ENCODE measurements at places on chromosomes 6 and 20. TPM values are rescaled to one million over a fixed set of nuclear protein-coding genes. Genes with fewer than 3 reads are reported as not detected.

GRCh38 chr6:134903448-134903847 is 46.5 kb downstream of the ALDH8A1 start:
- no peak for DNase-seq

GRCh38 chr20:62804021-62804626 is 511 bp upstream of the OGFR start:
- DNase-seq, result no peak

DNA sequence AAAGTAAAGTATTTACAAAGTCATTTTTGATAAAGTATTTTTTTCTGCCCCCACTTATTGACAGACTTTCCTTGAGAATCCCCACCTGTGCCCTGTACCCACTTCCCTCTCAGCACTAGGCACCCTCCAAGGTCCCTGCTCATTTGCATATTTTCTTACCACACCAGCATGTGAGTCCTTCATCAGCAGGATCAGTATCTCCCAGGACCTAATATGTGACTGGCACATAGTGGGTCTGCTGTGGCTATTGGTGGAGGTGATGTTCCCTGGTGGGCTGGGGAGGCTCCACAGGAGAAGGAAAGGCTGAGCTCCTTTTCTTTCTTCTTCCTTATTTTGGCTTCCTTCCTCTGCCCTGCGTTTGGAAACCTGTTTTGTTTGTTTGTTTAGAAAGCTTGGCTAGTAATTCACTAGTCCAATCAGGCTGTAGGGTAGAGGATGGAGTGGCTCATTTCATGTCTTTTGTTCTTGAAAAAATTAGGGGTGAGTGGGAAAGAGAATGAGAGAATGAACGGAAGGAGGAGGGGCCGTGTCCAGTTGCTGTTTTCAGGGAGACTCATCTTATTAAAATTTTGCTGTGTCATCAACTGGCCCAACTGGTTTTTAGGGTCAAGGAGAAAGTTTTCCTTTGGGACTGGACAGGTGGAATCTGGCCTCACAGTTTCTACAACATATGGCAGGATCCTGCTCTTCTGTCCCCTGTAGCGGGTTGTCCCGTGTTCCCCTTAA is 2.8 kb upstream of the RNF24 start:
- no peak for DNase-seq

- DNase-seq, result no peak
Observed at GRCh38 chr6:161406646-161407045, 132.8 kb upstream of the AGPAT4 start.

- DNase-seq, result no peak
Observed at GRCh38 chr20:41960166-41960565, 342.0 kb upstream of the CHD6 start.

GRCh38 chr6:11525468-11526155 is 11.9 kb upstream of the TMEM170B start:
- no peak for DNase-seq

DNA sequence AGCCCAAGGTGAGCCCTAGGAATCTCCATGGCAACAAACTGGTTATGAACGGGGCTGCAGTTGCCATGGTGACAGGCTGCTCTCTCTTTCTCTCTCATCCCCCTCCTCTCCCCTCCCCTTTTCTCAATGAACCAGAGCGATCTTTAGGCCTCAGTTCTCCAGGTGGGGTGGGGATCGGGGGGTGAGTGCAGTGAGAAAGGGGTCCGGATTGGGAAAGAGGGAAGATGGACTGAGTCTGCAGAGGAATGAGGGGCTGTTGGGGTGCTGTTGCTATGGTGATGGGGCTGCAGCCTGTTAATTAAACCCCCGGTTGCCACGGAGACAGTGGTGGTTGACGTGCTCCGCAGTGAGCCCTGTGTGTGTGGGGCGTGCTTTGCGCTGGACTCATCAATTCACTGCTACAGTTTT is 3.6 kb upstream of the SLC12A5 start:
- no peak for DNase-seq

GRCh38 chr20:54491506-54491905 is 16.1 kb downstream of the DOK5 start:
- DNase-seq, result no peak

DNA sequence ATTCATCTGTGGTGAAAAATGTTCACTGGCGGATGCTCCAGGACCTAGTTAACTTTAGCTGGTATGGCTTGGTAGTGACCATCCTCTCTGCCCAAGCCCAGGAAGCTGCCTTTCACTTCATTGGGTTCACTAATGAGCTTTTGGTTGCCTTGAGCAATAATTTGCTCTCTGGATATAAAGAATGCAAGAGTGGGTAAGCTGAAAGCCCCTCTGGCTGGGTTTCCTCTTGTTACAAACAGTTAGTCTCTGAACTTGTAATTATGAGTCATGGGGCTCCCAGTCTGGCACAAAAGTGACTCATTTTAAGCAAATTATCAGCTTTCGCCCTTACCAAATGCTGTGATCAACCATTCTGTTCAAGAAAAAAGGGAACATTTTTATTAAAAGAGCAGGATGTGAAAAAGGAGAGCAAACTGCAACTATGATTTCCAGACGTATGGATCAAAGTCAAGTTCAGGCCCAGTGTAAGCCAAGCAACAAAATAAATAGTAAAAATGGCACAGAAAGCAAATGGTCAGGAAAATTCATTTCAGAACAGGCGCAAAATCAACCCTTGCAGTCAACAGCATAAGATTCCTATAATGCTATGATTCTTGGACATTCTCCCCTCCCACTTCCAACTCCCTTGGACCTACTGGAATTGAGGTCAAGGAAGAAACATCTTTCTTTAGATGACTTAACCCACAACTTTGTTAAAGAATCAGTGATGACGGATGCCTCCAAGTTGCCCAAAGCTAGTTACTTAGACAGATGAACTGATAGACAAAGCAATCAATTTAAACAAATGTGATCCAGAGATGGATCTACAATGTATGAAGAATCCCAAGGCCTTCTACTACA is 130.0 kb upstream of the KCNK16 start:
- DNase-seq, result peak; percentile 17

GRCh38 chr20:45105317-45105716 is 4.4 kb upstream of the KCNS1 start:
- no peak for DNase-seq

DNA sequence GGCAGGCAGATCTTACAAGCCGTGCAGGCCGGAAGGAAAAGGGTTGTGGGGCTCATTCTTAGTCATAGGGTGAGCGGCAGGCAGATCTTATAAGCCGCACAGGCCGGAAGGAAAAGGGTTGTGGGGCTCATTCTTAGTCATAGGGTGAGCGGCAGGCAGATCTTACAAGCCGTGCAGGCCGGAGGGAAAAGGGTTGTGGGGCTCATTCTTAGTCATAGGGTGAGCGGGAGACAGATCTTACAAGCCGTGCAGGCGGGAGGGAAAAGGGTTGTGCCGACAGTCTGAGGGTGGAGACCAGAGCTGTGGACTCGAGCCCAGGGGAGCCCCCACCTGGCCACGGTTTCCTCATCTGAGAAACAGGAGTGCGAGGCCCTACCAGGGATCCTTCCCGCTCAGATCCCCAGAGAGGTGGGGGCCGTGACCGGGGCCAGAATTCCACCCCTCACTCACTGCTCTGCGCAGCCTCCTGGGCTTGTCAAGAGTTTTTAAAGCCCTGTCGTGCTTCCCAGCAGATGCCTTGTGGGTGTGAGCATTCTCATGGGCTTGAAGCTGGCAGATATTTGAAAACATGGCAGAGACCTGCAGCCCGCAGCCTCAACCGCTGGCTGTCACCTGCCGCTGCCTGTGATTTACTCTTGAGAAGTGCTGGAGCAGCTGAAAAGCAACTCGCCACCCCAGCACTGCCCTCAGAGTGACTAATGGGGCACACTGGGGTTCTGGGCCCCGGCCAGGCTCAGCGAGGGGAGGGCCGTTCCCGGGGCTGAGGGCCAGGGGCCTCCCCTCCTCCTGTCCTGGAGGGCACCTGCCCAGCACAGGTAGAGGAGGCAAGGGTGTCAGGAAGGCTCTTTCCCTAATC is 31.9 kb downstream of the NTSR1 start:
- DNase-seq, result peak; percentile 96

DNA sequence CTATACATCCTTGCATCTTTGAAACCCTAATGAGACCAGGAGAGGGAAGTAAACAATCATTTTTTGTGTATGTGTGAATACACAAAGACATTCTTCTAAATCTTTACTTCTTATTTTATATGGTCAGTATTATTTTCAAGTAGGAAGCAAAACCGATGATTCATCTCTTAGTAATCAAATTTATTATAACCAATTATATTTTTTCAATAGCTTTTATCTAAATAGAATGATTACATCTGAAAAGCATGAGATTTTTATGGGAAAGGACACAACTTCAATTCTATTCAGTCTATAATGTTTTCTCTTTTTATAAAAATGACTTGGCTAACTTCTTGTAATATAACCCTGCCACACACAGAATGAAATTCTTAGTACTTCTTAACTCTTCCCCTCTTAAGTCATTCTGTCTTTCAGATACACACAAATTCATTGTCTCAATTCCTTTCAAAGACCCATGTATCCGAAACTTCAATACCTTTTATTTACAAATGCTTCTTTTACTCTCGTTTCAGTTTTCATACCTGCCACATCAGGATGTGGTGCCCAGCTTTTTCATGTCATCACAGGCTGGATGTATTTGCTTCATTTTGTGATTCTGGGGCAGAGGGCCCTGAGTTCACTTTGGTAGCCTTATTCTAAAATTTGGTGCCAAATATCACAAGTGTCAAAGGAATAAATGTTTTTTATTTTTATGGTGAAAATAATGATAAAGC is 227.0 kb downstream of the PHF3 start:
- no peak for DNase-seq

- no peak for DNase-seq
Observed at GRCh38 chr6:7749478-7749877, 23.6 kb downstream of the BMP6 start.

GRCh38 chr6:39590871-39591393 is 134.3 kb downstream of the KIF6 start:
- no peak for DNase-seq

DNA sequence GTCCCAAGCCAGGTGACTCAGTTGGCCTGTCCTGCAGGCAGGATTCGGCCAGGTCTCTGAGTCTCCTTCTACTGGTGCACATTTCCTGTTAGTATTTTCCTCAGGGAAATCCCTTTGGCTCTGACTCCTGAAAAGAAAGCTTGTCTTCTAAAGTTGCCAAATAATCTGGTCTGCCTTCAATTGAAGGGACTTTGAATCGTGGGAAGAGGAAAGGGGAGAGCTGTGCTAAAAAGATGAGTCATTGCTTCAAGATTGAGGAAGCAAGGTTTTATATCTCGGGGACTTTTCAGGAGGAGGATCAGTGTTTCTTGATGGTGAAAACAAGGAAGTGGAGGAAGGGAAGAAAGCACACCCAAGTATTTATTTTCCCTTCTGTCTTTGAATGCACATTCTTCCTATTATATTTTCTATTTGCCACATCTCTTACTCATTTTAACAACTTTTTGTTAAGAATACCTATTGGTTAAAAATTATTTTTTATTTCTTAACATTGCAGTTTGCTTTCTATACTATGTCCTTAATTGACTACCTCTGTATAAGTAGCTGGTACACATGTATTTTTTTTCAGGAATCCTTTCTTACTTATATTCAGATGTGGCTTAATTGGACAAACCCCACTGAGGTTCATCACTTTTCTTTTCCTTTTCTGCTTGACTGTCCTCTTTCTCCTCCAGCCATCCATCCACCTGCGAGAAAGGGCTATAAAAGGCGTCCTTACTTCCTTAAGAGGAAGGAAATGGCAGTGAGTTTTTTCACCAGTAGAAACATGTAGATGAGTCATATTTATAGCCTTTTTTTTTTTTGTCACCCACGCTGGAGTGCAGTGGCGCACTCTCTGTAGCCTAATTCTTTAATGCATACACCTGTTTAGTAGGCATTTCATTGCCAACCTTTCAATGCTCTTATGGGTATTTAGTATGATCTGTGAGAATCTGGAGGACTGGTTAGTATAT is 15.0 kb upstream of the IFNGR1 start:
- DNase-seq, result peak; percentile 72

DNA sequence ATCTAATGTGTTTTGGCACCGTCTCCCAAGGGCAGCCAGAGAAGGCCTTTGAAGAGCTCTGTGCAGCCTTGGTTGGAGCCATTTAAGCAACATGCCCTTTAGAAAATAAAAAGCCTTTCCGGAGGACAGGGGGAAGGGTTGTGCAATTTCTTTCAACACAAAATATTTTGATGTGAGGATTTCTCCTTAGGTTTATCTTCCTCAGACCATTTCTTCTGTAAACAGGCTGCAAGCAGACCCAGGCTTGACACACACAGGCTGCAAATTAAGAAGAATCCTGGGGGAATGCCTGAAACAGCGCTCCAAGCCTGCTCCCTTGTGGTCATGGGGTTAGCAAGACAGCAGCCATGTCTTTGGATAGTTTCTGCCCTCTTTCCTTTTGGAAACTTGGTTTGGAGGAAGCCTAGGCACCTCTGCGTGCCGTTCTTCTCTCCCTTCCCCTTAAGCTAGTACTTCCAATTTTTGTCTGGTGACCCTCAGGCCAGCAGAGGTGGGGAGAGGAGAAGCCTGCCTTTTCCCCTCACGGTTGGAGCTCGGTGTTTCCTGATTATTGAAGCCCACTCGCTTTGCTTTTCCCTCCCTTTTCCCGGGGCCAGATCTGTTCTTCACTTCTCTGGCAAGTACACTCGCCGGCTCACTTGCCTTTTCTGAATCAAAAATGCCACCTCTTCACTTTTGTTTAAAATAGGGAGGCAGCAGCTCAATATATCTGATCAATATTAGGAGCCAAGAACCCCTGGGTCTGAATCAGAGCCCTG is 39.6 kb upstream of the NOX3 start:
- DNase-seq, result no peak

The AHCY gene
- 154 TPM for total RNA-seq

The OTOR gene
- not detected for total RNA-seq

The ZNF335 gene
- 37.5 TPM for total RNA-seq

The MAS1 gene
- not detected for total RNA-seq

The C6orf163 gene
- 1.9 TPM for total RNA-seq

The NR2E1 gene
- not detected for total RNA-seq

The CTNNBL1 gene
- 105 TPM for total RNA-seq

The ATP9A gene
- 16.1 TPM for total RNA-seq

The POU3F2 gene
- not detected for total RNA-seq

Data from activated CD4-positive, alpha-beta T cell treated with anti-CD3 and anti-CD28 coated beads, Interleukin-2, amount 10 ng/mL, durations not matched to agents 24 days and 14 days (primary cell).